ENCODE measurements at places on chromosomes 3 and 15.

DNA sequence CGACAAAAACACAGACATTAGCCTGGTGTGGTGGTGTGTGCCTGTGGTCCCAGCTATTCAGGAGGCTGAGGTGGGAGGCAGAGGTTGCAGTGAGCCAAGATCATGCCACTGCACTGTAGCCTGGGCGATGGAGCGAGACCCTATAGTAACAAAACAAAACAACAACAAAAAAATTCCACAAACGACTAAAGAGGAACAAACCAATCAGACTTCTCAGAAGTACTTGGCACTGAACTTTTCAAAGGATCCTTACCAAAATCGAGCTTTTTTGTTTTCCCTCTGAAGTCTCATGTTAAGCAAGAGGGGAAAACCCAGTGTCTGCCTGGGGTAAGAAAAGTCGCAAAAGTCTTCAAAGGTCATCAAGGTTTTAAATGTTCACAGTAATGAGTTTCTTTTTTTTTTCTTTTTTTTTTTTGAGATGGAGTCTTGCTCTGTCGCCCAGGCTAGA, 30.1 kb upstream of the TFRC start:
- DNase-seq: no peak

DNA sequence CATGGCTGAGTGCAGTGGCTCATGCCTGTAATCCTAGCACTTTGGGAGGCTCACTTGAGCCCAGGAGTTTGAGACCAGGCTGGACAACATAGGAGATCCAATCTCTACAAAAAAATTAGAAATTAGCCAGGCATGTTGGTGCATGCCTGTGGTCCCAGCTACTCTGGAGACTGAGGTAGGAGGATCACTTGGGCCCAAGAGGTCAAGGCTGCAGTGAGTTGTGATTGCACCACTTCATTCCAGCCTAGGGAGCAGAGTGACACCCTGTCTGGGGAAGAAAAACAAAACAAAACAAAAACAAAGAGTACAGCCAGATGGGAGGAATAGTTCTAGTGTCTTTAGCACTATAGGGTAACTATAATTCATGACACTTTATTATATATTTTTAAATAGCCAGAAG, 26.2 kb upstream of the COMMD4 start:
- DNase-seq: no peak

GRCh38 chr15:58472821-58473581, 41.2 kb downstream of the LIPC start:
- DNase-seq: no peak

DNA sequence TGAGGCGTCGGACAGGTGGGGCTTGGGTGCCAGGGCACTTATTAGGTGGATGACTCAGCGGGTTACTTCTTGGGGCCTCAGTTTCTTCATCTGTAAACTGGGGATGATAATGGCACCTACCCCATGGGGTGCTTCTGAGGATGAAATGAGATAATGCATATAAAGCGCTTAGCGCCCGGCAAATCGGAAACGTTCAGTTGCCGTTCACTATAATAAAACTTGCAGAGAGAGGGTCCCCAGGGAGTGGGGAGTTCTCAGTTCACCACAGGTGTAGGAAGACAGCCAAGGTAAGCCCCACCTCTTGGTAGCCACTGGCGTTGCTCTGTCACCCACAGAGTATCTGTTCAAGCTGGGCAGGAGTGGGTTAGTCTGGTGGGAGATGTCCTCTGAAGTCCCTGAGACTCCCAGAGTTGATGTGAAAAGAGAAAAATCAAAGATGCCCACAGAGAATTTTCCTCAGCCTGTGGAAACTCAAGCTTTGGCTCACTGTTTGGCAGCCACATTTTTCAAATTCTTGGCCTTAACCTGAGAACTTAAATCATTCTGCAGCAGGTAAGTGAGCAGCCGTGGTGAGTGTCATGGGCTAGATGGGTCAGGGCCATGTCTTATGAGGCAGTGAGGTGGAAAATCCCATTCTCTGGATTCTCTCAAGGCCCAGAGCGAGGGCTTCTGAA, 221.5 kb upstream of the BHLHE40 start:
- DNase-seq: no peak

- DNase-seq: peak; percentile 24
Measured at GRCh38 chr3:70550723-70551319, 238.4 kb upstream of the MDFIC2 start.

GRCh38 chr3:95235916-95236315, 1173.1 kb downstream of the NSUN3 start:
- DNase-seq: no peak

DNA sequence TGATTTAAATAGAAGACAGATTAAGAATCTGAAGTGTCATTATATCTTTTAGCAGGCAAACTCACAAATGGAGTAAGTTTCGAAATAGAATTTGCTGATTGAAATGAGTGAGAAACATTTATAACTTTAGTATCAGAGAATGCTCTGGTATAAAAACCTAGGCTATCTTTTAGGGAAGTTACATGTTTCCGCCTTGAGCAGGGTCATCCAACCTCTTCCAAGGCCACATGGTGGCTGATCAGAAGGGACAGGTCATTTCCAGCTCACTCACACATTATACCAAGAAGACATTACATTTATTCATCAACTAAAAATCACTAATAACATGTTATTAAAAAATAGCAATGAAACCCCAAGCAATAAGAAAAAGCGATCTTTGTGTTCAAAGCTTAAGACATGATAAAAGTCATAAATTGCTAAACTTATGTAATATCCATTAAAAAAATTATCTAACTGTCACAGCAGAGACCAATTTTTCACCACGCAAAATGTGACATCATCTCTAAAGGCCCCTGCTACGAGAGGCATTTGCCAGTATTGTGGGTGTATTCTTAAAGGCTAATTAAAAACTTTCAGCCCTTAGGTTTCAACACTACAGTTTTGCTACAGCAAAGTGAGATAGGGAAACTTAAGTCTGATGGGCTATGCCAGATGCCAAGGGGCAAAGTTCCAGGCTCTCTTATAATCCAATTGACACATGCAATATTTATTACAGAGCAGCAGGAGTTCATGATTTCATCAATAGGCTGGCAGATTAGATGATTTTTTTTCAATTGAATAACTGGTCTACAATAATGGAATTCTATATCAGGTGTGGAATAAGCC, 240.4 kb upstream of the TBL1XR1 start:
- DNase-seq: no peak

DNA sequence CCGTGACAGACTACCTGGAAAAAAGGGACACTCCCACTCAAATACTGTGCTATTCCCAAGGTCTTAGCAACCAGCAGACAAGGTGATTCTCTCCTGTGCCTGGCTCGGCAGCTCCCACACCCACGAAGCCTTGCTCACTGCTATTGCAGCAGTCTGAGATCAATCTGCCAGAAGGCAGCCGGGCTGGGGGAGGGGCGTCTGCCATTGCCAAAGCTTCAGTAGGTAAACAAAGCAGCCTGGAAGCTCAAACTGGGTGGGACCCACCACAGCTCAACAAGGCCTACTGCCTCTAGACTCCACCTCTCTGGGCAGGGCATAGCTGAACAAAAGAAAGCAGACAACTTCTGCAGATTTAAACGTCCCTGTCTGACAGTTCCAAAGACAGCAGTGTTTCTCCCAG, 128.4 kb upstream of the SETMAR start:
- DNase-seq: no peak

- no peak for DNase-seq
Measured at GRCh38 chr3:30551927-30552326, 54.5 kb upstream of the TGFBR2 start.

Data from activated CD8-positive, alpha-beta memory T cell treated with anti-CD3 and anti-CD28 coated beads for 1 hour (primary cell).